ENCODE measurements at places on chromosomes 7 and 10. TPM values are rescaled to one million over a fixed set of nuclear protein-coding genes. Genes with fewer than 3 reads are reported as not detected.
A peak's percentile ranks its signal among the peaks of the same experiment; 100 is the strongest.

DNA sequence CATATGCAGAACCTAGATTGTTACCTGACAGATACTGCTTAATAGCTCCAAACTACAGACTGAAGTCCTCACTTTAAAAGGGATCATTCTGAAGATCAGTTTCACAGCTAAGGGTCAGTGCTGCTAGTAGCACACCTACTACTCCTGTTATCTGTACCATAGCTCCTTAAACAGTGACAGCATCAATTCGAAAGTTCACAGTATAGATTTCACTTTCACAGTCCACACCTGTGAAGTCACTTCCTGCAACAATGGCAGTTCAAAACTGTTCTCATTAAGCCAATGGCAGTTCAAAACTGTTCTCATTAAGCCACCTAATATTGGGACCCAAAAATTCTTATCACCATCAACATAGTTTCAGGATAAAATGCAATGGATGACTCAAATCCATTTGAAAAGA lies 10.7 kb upstream of the FHIP2A start:
- no peak for DNase-seq

DNA sequence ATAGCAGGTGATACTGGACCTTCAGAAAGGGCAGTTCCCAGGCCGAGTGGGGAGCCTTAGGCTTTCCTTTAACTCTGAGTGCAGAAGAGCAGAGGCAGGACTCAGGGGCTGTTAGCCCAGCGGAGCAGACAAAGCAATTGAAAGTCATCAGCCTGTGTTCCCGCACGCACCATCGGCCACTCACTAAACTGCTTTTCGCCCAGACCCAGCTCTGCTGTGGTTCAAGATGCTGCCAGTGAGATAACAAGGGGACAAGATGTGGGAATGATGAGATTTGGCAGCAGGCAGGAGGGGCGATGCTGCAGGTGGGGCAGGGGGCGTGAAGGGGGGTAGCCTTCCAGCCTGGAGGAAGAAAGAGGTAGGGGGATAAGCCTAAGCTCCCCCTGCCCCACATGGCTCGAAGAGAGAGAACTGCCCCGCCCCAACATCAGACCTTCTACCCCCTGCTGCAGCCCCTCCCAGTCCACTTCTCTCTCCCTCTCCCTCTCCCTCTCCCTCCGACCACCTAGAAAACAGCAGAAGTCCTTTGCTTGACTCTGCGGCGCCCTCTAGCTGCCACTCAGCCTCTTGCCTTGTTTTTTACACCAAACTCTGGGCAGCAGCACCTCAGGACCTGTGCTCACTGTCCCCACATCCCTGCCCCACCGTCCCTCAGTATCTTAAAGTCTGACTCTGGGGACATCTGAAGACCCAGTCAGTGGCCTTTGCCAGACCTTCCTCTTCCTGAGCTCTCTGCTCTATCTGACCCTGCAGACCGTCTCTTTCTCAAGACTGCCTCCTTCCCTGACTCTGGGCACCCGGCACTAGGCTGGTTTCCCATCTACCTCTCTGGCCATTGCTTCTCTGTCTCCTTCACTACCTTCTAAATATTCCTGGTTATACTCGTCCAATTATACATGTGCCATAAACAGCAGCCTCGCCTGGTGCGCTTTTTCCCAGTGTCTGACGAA lies 110.5 kb downstream of the C10orf105 start:
- DNase-seq: peak; percentile 61

DNA sequence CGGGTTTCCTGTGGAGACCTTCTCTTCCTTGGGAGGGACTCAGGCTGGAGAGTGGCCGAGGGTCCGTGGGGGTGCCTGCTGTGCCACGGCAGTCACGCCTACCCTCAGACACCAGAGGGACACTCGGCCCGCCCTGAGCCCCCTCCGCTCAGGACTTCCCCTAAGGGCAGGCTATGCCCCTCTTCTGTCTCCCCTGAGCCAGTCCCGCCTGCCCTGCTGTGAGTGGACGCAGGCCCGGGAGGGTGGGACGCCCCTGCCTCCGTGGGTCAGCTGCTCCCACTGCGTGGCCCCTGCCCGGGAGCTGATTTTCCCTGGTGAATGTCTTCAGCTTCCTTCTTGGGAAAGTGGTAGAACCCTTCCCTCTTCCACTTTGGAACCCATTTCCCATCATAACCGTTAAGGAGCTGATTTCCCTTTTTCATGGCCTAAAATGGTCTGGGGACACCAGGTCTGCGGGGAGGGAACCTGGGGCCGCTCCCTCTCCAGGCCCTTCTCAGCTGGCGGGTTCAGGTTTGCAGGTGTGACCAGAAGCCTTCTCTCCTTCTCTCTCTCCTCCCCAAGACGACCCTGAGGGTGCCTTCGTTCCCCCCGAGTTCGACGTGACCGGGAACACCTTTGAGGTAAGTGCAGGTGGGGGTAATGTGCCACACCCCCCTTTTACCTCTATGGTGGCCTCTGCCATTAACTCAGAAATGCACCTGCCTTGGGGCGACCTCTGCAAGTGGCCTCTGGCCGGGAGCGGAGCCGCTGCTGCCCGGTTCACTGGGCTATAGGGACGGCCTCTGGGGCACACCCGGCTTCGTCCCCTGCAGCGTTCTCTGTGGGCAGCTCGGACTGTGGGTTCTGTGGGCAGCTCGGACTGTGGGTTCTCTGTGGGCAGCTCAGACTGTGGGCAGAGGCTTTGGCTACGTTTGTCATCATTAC lies 7.9 kb downstream of the KNDC1 start:
- no peak for DNase-seq

DNA sequence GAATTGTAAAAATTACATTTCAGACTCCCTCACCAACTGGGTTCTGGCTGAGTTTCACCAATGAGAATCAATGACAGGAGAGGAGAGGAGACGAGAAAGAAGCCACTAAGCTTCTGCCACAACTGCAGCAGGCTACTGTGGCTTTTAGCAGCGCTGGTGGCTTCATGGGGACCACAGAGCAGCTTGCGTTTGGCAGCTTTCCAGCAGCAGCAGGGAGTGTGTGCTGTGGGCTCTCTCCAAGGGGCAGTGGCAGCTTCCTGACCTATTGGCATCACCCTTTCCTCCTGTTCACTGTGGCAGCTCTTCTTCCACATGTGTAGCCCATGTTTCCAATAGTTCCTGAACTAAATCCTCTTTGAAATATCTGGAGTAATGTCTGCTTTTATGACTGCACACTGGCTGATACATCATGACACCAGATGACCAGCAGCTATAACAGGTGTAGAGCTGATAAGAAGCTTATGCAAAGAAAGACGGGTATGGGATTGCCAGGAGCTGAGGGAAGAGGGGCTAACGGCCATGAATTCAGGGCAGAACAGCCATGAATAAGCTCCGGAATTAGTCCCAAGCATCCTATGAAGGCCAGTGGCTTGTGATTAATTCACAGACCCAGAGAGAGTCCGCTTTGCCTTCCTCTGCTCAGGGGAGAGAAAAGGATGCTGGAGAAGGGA lies 46.8 kb downstream of the KCNH2 start:
- DNase-seq: no peak

DNA sequence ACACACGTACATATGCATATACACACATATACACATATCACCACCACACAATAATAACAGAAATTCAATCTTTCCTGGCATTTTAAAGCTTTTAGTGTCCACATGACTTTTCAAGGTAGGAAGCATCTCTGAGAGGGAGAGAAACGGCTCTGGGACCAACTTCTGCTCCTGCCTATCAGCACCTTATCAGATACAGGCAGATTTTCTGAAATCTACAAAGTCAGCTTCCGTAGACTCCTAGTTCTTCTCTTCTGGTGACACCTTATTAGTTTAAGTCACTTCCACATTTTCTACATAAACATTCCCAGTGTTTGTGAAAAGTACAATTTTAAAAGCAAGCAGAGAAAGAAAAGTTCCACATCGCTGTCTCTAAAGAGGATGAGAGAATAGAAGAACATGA lies 74.5 kb downstream of the ZNF22 start:
- no peak for DNase-seq

GRCh38 chr7:155644178-155644970 lies at the start of gene RBM33:
Gene RBM33, plus strand, starts transcription at chr7:155644661. Its CDS starts 216 bp downstream, at chr7:155644877.
- peak; percentile 72 for DNase-seq

DNA sequence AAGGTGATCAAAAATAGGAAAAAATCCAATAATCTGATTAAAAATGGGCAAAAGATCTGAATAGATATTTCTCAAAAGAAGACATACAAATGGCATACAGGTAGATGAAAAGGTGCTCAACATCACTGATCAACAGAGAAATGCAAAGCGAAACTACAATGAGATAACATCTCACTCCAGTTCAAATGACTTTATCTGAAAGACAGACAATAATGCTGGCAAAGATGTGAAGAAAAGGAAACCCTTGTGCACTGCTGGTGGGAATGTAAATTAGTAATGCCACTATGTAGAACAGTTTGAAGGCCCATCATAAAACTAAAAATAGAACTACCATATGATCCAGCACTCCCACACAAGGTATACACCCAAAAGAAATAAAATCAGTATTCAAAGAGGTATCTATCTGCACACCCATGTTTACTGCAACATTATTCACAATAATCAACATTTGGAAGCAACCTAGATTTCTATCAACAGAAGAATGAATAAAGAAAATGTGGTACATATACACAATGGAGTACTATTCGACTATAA lies 85.0 kb downstream of the LRRN3 start:
- DNase-seq: no peak

DNA sequence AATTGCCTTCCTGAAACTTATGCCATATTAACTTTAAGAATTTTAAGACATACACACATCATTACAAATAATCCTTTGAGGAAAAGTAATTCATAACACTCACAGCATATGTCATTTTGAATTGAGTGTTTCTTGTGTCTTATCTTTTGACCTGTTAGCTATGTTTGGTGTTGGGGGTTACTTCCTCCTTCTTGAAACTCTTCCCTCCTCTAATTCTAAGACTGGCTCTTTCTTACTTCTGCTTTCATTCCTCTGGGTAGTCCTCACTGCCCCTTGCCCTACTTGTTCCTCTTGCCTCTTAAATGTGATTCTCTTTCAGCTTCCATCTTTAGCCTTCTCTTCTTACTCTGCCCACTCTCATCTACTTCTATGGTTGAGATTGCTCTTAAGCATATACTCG lies 28.3 kb upstream of the PIP4K2A start:
- no peak for DNase-seq

DNA sequence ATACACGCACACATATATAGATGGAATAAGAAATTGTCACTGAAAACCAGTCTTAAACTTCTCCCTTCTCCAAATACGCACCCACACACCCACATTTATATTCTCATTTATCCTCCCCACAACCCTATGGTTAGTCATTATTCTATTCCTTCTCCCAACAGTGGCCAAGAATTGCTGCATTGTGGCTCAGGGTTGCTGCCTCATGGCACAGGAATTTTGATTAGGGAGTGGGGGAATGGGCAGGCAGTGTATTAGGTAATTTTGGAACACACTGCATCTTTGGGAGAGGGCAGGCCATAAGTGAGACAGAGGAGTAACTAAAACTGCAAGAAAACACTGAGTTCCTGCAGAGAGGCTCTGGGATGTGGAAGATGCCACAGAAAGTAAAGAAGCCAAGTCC lies 35.7 kb downstream of the NAPEPLD start:
- DNase-seq: no peak

- DNase-seq: no peak
These were observed 157.7 kb upstream of the PRR15 start for GRCh38 chr7:29405891-29406290.

GRCh38 chr10:53489335-53490182 lies 717.0 kb upstream of the MBL2 start:
- no peak for DNase-seq

GRCh38 chr10:127886371-127887051 lies 6.2 kb downstream of the CLRN3 start:
- DNase-seq: no peak

DNA sequence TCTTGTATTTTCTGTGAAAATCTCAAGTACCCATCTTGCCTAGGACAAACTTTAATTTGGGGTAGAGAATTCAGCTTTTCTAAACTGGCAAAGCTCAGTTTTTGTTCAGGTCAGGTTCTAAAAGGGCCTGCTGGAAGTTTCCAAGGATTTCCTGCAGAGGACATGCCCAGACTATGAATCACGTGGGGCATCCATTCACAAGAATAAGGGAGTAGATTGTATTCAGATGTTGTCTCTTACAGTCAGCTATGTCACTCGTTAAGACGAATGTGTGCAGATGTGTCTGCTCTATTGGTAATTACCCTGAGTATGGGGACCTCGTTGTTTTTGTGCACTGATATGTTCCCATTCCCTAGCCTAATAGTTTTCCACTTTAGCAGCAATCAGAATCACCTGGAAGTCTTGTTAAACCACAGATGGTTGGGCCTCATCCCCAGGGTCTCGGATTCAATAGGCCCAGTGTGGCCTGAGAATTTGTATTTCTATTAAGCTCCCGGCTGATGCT lies 81.0 kb upstream of the ITPRID1 start:
- no peak for DNase-seq

The ANKRD2 gene
- total RNA-seq: not detected

The CAMK2B gene
- total RNA-seq: 0.90 TPM

The OPN4 gene
- not detected for total RNA-seq

The CALML5 gene
- total RNA-seq: not detected

The EPDR1 gene
- total RNA-seq: 1.1 TPM

The ZNF727 gene
- not detected for total RNA-seq

The FAM25G gene
- total RNA-seq: not detected
